ENCODE measurements at places on chromosomes 12 and 14.

GRCh38 chr12:55470088-55470829, at the start of gene OR6C70:
TSS of gene OR6C70 (minus strand) at chr12:55470138. CDS start at chr12:55470138, 0 bp downstream.
- DNase-seq, result no peak

DNA sequence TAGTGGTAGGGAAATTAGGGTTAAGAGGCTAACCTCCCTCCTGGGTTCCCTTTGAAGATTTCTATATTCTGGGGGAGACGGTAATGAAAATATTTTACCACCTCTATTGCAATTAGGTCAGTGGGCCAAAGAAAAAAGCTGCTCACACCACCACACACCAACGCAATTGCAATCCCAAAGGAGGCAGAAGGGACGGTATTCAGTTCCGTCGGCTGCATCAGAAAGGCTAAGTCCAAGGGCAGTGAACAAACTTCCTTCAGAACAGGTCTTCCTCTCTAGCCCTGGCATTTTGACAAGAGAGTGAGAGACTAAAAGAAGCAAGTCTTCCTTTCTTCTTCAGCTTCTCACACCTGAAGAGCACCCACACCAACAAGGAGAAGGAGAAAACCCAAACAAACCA, 51.2 kb downstream of the OTX2 start:
- DNase-seq, result no peak

- no peak for DNase-seq
Observed at GRCh38 chr12:75990189-75990912, 41.2 kb downstream of the PHLDA1 start.

- no peak for DNase-seq
Observed at GRCh38 chr12:128930606-128931005, 77.3 kb downstream of the GLT1D1 start.

DNA sequence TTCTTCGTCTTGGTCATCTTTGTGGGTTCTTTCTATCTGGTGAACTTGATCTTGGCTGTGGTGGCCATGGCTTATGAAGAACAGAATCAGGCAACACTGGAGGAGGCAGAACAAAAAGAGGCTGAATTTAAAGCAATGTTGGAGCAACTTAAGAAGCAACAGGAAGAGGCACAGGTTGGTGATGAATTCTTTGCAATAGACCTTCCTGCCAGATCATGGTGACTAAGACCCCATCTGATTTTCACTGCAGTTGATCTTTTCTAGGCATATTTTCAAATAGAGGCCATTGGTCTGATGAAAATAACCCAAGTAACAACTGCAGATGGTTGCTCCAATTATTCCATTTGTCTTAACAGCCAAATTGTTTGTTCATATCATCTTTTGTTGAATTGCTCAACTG, 114.4 kb downstream of the SCN8A start:
- DNase-seq, result no peak

DNA sequence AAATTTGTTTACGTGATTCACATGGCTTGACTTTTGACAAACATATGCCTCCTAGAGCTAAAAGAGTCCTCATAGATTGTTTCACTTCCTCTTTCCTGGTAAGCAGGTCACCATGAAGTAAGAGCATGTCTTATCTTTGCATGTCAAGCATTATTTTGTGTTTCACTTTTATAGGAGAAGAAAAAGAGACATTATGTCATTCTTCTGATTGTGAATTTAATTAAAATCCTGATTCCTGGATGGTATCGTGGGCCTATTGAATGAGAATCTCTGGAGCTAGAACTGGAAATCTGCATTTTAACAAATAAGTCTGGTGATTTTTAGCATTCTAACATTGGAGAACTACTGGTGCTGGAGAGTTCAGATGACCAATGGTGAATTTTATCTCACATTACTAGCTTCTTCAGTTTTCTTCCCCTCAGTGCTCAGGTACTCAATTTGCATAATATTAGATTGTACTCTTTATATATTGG, 218.6 kb upstream of the ATP2B1 start:
- DNase-seq, result no peak

- DNase-seq, result no peak
Observed at GRCh38 chr12:115941362-115941761, 336.1 kb downstream of the MED13L start.

DNA sequence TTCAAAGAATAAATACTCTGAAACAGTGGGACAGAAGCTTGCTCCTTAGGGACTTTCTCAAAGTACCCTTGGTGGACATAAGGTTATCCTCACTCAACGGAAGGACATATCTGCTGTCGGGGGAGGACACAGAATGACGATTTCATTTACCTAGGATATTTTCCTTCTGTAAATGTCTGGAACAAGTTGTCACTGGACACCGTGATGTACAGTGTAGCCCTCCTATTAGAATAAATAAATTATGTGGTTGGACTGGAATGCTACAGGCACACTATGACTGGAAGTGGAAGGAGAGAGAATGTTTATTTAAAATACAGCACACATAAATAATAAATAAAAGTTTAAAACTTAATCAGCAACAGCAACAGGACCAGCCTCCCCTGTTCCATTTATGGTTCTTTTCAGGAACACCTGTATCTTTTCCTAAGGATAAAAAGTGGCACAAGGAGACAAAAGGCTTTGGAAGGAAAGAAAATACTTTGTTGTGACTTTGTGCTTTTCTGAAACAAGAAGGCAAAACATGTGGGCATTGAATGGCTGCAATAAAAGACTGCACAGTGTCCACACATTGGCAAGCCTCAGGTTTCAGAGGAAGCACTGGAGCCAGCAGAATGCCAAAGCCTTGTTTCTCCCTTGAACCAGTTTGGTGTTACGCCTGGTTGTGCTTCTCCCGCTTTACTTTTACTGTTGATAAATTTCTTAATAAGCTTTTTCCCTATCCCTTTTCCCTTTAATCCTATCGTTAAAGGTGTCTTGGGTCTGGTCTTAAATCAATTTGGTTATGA, 36.8 kb downstream of the FGD4 start:
- no peak for DNase-seq

DNA sequence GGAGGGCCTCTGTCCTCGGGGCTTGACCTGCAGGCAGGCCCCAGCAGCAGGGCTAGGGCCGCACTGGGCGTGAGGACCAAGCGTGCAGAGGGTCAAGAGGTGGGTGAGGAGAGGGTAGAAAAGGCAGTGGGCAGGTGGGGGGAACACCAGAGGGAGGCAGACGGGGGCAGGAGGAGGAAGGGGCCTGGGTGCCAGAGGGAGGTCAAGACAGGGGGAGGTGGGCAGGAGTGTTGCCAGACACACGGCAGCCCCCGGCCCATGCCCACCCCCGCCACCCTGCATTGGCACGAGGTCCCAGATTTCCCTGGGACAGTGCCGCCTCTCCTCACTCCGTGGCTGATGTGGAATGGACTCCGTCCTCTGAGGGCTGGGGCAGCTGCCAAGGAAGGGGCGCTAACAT, 8.2 kb downstream of the TMEM121 start:
- no peak for DNase-seq

- no peak for DNase-seq
Observed at GRCh38 chr12:39928181-39928899, 177.5 kb downstream of the SLC2A13 start.

GRCh38 chr12:1185460-1186182, 194.6 kb downstream of the ERC1 start:
- no peak for DNase-seq

DNA sequence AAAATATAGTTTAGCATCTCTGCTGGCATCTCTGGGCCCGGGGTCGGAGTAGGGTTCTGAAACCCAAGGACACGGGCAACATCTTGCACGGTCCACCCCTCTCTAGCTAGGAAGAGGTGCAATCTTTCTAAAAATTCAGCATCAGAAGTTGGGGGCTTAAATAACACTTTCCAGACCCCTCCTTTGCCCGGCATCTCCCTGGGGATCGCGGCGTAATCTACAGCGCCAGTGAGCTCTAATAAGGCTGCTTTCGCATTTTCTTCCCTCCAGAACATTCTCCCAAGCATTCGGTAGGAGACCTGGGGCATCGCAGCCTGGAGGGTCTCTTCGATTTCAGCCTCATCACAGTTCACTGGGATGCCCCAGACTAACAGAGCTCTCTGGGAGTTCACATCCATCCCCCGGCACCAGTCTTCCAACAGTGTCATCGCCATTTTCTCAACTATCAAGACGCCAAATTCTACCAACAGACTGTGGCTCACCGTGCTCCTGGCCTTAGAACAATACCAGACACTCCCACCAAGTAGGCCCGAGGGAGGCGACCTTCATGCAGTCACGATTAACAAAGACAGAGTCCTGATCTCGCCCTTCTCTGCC, 880 bp downstream of the PNMA1 start:
- DNase-seq, result no peak

GRCh38 chr14:74968811-74969210, 13.4 kb upstream of the PGF start:
- DNase-seq, result no peak

DNA sequence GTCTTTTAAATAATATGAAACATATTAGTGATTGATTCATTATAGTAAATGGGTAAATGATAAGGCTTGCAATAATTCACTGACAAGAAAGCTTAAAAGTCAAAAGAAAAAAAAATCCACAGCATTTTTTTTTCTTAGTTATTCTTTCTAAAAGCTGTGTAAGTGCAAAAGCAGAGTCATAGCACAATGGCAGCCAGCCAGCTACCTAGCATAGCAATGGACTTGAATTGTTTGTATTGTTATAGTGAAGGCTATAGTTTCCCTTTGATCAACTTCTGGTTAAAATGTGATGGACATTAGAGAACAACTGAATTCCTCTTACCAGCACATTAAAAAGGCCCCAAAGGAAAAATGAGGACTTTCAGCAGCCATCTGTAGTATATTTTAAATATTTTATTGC, 232.1 kb downstream of the NAV3 start:
- DNase-seq, result no peak

GRCh38 chr14:36619853-36620252, 37.4 kb upstream of the NKX2-8 start:
- no peak for DNase-seq

DNA sequence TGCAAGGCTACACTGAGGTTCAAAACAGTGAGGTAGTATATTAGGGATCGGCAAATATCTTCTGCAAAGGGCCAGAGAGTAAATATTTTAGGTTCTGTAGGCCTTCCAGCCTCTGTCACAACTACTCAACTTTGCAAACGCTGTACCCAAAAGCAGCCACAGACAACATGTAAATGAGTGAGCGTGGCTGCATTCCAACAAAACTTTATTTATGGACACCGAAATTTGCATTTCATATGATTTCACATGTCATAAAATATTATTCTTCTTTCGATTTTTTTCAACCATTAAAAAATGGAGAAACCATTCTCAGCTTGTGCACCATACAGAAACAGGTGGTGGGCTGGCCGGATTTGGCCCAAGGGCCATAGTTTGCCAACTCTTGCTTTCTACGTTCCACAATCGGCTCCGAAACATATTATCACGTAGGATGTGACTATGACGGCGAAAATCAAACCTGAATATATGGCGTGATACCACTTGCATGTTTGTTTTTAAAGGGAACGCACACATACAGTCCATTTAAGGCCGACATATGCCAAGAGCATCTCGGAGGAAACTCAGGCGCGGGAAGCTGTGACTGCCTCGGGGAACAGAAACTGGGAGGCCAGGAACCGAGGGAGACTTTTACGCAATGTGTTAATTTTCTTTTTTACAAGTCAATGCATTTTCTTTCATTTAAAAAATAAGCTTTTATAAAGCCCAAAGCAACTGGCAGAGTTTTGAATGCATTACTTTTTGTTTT, 7.1 kb downstream of the NCOR2 start:
- DNase-seq, result no peak

Measured in stimulated activated CD4-positive, alpha-beta T cell treated with anti-CD3 and anti-CD28 coated beads, Interleukin-2, amount 100 ng/mL, for 24 hours (primary cell).